Epithelial cell of prostate (primary cell): ENCODE measurements at places on chromosomes 6 and 20.

- no peak for DNase-seq
Observed at GRCh38 chr6:159788276-159788675, 1.1 kb downstream of the TCP1 start.

DNA sequence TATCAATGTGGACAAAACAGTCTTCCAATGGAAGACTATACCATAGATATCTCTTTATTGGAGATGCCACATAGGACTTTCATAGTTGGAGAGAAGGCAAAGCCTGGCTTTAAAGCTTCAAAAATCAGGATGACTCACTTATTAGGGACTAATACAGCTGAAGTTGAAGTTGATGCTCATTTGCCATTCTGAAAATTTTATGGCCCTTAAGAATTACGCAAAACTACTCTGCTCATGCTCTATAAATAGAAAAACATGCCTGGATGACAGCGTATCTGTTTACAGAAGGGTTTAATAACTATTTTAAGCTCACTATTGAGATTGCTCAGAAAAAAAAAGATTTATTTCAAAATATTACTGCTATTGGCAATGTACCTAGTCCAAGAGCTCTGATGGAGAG, 155.5 kb upstream of the DST start:
- no peak for DNase-seq

GRCh38 chr6:37994223-37994622, 174.7 kb downstream of the ZFAND3 start:
- no peak for DNase-seq

GRCh38 chr6:8059129-8059528, 5.1 kb downstream of the BLOC1S5 start:
- no peak for DNase-seq

DNA sequence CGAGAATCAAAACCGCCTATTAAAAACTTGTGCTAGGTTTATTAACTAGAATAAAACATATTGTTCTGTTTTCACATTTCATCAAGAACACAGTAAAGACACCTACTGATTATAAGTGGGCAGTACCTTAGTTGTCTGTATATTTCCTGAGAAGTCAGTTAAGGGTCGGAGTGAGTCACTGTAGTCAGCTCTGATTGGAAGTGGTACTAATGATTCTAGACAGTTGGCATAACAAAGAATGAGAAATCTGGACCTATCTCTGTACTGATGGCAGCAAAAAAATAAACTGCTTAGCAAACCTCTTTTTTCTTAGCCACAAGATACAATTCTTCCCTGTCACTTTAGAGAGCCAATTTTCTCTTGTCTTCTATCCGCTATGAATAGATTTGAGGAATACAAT, 387.3 kb upstream of the ADGRB3 start:
- DNase-seq: no peak

- no peak for DNase-seq
Observed at GRCh38 chr6:20448828-20449227, 47.1 kb downstream of the E2F3 start.

- no peak for DNase-seq
Observed at GRCh38 chr6:142285235-142286087, 16.3 kb upstream of the ADGRG6 start.

- DNase-seq: no peak
Observed at GRCh38 chr6:44000164-44000842, 126.9 kb downstream of the MRPL14 start.

GRCh38 chr6:42193491-42193894, 1.3 kb downstream of the GUCA1B start:
- DNase-seq: no peak

DNA sequence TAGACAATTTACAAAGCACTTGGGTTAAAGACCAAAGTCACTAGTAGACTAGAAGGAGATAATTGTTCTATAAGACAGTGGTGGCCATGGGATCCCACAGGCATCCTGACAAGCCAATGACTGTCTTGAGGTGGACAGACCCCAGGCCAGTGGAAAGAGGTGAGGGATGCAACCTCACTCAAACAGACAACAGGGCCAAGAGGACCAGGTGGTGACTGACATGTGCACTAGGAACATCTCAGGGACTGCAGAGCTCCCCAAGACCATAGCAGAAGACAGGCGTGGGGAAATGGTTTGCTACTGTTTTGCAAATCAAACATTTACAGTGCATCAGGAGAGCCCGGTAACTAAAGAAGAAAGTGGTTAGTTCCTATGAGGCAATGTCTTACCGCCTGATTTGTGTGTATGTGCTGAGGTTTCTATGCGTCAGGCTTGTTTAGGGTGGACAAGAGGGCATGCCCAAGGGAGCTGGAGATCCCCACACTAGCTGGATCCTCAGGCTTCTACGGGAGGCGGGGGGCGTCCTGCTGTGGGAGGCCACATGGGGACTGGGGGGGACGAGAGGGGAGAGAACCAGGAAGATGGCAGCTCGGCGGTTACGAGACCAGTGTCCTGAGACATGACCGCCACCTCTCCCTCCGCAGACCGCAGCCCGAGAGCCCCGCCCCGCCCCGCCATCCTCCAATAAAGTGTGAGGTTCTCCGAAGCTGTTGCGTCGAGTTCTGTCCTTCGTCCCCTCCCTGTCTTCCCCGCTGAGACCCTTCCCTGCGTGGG, 623 bp upstream of the MRPS26 start:
- no peak for DNase-seq

GRCh38 chr6:50851049-50851845, 32.6 kb downstream of the TFAP2B start:
- no peak for DNase-seq

GRCh38 chr6:157488058-157488457, 107.1 kb downstream of the ZDHHC14 start:
- no peak for DNase-seq

- no peak for DNase-seq
Observed at GRCh38 chr20:16530201-16530681, 43.0 kb downstream of the KIF16B start.

DNA sequence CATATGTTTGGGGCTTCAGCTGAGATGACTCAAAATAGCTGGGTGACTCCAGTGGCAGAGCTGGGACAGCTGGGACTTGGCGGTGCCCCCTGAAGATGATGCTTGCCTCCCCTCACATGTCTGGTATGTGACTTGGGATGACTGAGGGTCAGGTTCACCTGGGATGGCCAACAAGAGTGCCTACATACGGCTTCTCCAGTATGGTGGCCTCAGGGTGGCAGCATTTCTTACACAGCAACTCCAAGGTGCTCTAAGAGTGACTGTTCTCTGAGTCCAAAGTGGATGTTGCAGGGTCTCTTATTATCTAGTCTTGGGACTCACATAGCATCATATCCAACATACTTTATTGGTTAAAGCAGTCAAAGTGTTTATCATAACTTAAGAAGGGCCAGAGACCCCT, 87.8 kb upstream of the CENPW start:
- no peak for DNase-seq

GRCh38 chr20:36147690-36148089, 6.8 kb upstream of the EPB41L1 start:
- no peak for DNase-seq

DNA sequence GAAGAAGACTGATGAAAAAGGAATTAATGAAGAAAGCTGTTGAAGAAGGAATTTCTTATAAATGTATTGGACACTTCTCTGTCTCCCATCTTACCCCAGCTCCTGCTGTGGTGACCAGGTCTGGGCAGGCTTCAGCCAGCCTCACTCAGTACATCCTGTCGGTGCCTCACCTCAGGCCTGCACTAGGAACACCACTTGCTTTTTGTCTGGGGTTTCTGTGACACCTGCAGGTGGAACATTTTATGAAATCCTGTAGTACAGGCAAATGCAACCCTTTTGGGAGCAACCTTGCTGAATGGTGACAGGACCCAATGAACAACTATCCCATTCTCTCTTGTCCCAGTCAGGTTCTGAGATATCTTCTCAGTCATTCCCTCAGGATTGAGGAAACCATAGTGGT, 129.7 kb downstream of the PRDM13 start:
- DNase-seq: no peak

DNA sequence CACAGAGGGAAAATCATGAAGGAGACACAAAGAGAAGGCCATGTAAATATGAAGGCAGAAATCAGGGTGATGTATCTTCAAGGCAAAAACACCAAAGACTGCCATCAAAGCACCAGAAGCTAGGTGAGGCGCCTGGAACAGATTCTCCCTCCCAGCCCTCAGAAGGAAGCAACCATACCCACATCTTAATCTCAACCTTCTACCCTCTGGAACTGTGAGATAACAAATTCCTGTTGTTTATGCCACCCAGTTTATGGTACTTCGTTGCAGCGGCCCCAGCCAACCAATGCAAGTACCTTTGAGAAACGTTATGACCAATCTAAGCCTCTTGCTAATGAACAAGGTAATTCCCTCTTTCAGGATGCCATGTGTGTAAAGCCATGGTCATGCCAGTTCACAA, 66.2 kb upstream of the STXBP5 start:
- no peak for DNase-seq

GRCh38 chr6:39062014-39062740, 13.6 kb downstream of the GLP1R start:
- DNase-seq: no peak

DNA sequence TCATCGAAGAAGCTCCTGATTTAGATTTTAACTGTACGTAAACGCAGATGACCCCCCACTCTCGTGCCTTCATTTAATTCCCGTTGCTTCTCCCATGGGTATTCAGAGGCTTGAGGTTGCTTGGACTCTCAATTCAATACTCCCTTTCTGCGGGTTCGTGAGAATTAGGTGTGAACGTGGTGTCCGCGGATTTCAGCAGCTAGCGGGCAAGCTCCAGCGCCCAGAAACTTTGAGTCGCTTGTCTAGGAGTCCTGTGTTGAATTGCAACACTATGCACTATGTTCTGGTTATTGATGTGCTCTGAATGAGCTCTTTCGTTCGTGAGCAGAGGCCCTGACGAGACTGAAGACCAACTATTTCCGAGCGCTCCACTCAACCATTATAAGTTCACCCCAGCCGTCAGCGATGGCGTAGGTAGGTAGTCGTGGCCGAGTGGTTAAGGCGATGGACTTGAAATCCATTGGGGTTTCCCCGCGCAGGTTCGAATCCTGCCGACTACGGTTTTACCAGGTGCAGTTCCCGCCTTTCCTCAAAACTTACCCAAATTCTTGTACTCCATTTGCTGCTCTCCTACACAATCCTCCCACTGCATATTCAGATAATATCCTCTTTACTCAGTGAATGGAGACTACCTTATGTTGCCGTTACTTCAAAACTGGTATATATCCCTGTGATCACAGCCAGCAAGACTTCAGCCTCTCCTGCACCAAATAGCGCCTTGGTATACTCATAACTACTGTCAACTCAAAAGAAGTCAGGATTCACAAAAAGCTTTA, 72.6 kb upstream of the ZNF184 start:
- DNase-seq: peak; percentile 63

GRCh38 chr6:21587961-21588480, 5.5 kb upstream of the SOX4 start:
- no peak for DNase-seq

DNA sequence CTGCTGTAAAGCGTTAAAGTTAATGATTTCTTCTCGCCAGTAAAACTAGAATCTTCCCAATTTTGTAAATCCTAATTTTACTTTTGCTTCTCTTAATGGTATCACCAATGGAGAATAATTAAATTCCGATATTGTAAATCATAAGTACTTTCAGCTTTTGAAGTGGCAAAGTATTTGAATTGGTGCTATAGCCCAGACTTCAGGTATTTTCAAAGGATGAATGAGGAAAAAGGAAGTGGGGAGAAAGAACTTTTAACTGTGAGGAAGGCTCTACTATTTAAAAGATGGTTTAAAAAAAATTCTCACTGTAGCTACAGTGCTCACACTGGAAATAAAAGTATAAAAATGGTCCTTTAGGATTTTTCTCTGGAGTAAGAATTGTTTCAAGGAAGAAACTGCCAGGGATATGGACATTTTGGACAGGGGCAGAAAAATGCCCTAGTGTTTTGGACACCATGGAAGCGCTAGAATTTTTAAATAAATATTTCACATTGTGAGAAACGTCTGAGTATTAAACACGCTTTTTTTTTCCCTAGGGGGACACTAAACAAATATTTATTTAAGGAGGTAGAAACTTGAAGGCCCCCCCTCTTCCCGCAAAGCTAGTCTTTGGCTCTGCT, 1.3 kb upstream of the TAB2 start:
- DNase-seq: no peak

GRCh38 chr6:20202324-20202658, 10.0 kb downstream of the MBOAT1 start:
- DNase-seq: no peak

GRCh38 chr20:47886454-47887041, 101.3 kb upstream of the SULF2 start:
- DNase-seq: no peak

DNA sequence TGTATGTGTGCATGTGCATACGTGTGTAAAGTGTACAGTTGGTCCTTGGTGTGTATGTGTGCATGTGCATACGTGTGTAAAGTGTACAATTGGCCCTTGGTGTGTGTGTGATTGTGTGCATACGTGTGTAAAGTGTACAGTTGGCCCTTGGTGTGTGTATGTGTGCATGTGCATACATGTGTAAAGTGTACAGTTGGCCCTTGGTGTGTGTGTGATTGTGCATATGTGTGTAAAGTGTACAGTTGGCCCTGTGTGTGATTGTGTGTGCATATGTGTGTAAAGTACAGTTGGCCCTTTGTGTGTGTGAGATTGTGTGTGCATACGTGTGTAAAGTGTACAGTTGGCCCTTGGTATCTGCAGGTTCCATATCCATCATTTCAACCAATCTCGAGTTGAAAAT, 5.1 kb upstream of the LIME1 start:
- no peak for DNase-seq

DNA sequence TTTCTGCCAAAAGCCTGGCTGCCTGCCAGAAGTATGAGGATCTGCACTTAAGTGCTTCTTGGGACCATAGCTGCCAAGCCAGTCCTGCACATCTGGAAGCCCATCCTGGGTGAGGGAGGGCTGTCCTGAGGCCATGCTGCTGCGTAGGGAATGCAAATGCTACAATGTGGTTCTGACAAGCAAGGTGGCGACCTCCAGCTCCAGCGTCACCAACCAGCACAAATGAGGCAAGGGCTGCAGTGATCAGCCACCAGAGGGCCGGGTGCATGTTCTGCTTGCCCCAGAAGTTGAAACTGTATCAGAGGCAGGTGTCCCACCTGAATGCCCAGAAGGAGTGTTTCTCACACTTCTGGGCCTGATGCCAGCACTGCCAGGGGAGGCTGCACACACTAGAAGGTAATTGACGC, 99.1 kb upstream of the KCNQ5 start:
- no peak for DNase-seq

DNA sequence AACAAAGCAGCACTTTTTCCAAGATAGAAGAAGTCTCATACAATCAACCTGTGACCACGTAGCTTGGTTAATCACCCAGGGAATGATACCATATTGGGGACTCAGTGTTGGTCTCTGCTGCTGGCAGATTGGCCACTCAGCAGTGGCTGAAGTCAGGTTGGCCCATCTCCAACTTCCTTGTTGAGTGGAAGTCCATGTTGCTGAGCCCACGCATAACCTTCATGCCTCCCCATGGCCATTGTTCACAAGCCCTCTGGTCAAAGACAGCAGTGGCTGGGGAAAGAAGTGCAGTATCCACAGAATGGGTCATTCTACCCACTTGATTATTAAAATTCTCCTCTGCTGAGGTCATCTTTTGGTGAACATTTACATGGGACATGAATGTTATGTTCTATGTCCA, 38.5 kb downstream of the PKIB start:
- no peak for DNase-seq
